Activated T-helper 9 cell treated with anti-CD3 and anti-CD28 coated beads, Interleukin-2, amount 50 U/mL, for 16 hours (primary cell): ENCODE measurements at places on chromosomes 3 and 15.

DNA sequence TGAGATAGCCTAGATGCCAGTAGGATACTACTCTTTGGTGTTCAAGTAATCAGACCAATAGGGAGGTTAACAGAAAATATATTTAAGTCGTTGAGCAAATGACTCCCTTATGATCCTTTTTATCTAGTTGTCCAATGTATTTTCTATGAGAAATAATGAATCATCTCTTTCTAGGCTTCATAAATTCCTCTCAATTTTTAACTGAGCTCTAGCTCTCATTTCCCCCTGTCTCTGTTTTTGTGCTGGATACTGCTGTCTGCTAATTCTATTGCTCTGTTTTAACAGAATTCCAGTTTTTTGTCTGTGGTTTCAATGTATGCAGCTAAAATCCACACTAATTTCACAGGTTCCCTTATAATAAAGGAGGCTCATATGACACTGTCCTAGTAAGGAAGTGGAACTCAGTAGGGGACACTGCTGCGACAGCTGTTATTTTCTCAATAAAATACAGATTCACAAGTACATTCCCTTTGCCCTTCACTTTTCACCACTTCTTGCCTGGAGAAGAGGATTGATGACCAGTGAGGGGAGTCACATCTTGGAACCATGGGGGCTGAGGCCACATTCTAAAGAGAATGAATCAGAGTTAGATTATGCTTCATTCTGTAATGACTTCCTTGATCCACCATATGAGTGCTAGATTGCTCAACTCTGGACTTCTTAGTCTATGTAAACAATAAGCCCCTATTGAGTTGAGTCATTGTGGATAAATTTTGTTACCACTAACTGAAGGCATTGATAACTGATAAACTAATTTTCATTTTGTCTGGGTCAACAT lies 558.7 kb upstream of the KCNMB2 start:
- DNase-seq = no peak

DNA sequence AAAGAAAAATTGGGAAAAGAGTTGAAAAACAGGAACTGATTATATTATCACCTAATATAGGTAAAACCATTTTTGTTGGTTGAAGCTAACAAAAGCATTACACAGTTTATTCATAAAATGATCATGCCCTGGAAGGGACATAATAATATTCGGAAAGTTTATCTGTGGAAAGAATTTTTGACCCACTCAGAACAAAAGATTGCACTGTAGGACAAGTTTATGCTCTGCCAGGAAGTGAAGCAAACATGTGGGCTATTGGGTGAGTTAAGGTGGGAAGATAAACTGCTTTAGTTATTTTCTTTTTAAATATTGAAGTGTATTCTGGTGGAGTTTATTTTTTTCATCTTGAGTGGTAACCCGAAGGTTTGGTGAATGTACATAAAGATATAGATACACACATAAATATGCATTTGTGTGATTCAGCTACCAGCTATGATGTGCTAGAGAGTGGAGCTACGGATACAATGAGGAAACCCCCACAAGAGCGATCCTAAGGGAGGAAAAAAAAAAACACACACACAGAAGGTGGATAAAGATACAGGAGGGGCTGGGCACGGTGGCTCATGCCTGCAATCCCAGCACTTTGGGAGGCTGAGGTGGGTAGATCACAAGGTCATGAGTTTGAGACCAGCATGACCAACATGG lies 506.4 kb upstream of the THBS1 start:
- DNase-seq = no peak

DNA sequence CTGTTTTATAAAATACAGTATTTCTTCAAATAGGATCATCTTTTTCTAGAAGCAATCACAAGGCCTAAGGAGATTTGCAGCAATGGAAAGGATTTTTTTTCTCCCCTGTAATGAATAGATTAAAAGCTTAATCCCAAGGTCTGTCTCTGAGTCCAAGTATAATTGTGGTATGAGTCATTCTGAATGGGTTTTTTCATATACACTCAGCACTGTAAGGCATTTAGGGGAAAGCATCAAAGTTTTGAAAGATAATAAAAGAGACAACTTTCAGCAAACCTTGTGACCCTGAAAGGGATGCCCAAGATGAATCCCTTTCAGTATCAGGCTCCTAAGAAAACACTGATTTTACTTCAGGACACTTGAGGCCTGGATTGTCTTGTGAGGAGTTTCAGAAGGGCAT lies 23.3 kb upstream of the LARS2 start:
- DNase-seq = no peak

GRCh38 chr15:25245801-25246622 lies 192.8 kb downstream of the UBE3A start:
- no peak for DNase-seq

DNA sequence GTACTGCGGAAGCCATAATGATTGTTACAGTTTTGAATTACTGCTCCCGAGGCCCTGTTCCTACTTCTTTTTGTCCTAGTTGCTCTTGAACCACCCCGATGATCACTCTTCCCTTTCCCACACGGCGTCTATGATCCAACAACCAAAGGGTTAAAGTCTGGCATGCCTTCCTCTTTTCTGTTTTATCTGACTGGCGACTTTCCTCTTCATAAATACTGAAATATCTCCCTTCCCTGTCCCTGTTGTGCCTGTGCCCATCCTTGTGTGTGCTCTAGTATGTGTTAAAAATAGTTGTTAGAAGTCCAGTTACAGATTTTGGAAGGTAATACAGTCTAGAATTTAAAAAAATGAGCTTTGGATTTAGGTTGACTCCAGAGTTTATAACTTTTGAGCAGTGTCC lies 83.6 kb downstream of the AKAP13 start:
- no peak for DNase-seq

DNA sequence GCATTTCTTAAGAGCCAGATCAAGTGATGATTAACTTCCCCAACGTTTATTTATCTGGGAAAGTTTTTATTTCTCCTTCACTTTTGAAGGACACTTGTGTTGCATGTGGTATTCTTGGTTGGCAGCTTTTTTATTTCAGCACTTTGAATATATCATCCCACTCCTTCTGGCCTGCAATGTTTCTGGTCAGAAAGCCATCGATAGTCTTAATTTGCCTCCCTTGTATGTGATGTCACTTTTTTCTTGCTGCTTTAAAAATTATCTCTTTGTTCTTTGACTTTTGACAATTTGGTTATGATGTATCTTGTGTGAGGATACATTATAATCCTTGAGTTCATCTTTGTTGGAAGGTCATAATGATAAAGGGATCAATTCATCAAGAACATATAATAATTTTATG lies 503.2 kb downstream of the OTOL1 start:
- DNase-seq = no peak

- DNase-seq = no peak
These were observed 66.3 kb downstream of the LPP start for GRCh38 chr3:188220097-188220788.

- DNase-seq = no peak
These were observed 116.1 kb downstream of the KLF13 start for GRCh38 chr15:31442699-31443111.

DNA sequence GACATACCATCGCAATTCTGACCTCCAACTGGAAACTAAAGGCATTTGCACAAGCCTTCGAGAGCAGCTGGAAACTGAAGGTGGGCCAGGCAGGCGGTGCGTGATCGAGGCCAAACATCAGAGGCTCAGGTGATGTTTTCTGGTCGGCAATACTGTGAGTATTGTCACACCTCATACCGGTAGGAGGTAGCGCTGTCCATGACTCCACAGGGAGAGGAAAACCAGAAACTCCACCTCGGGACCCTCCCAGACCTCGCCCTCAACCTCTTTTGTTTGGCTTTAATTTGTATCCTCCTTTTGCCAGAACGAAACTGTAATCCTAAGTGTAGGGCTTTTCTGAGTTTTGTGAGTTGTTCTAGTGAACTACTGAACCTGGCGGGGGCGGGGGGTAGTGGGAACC lies 43.6 kb downstream of the LDHAL6B start:
- no peak for DNase-seq

DNA sequence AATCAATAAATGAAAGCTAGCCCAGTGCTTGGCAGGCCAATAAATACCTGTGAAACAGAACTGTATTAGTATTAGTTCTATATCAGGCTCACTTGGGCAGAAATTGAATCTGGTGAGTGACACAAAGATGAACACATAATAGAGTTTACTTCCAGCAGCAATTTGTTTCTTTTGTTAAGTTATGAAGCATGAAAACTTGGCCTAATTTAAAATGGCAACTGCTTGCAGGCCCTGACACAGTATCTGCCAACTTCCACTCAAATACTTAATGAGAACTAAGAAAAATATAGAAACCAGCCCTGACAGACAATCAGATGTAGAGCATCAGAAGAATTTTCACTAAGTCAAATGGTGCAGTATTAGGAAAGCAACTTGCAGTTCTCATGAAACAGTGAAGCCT lies 37.6 kb upstream of the LRIG1 start:
- DNase-seq = no peak

DNA sequence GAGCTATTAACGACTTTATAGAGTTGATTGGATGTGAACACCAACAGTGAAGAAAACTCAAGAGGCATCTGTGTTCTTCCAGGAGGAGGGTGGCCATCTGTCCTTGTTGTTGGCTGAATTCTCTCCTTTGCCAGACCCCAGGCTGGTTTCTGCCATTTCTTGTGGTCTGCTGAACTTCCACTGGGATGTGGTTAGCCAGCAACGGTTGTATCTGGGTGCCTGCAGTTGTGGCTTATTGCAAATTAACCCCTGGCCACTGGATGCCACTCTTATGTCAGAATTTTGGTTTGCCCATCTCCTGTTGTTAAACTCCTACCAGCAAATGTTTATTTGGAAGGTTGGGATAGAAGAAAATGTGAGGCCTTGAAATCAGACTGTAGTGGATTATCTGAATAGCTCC lies 163.6 kb upstream of the TBC1D5 start:
- DNase-seq = no peak

DNA sequence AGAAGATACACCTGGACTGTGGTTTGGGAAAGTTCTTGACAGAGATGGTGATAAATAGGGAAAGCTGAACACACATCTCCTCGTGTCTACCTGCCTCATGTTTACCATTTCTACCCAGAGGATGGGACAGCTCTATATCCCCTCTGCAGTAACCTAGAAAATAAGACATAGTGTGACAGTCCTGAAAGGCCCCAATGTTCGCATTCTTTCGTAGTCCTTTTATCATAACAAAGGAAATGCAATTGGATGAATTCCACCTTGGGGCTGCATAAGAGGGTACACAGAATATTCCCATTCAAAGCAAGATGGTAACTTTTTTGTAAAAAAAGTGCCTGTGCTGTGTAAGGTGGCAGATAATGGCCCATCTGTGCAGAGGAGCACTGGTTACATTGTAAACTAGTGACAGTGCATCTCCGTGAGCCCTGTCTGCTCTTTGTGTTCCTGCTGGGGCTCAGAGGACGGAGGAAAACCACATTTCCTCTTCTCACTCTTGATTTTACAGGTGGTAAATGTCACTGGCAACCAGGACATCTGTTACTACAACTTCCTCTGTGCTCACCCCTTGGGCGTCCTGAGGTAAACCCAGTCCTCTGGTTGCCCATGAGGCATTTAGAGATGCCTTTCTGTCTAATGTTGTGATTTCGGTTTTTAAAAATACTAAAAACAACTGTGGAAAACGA lies 74.3 kb downstream of the SIDT1 start:
- DNase-seq = no peak

- peak; percentile 13 for DNase-seq
These were observed 753 bp downstream of the PLCH1 start for GRCh38 chr3:155744010-155744625.

GRCh38 chr3:37093481-37093880 lies 80.9 kb downstream of the LRRFIP2 start:
- DNase-seq = no peak

- no peak for DNase-seq
These were observed 111.9 kb downstream of the BCHE start for GRCh38 chr3:165725296-165725695.

DNA sequence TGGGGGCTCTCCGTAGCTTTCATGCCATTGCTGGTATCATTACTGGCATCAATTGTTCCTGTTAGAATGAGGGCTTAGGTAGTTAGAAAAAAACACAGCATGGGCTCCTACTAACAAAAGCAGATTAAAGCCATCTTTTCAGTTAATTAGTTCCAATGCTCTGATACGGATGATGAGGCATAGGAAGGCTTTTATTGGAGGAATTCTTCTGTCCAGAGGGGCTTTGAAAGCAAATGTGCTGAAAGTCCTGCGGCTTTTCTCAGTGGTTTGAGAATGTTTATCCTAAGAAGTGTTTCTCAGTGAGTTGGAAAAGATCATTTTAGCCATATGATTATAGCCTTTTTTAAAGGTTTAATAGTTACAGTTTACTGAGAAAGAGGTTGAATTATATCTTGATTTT lies 198.5 kb downstream of the THSD4 start:
- no peak for DNase-seq

- DNase-seq = no peak
These were observed 81.8 kb downstream of the NFKBIZ start for GRCh38 chr3:101931081-101931480.

DNA sequence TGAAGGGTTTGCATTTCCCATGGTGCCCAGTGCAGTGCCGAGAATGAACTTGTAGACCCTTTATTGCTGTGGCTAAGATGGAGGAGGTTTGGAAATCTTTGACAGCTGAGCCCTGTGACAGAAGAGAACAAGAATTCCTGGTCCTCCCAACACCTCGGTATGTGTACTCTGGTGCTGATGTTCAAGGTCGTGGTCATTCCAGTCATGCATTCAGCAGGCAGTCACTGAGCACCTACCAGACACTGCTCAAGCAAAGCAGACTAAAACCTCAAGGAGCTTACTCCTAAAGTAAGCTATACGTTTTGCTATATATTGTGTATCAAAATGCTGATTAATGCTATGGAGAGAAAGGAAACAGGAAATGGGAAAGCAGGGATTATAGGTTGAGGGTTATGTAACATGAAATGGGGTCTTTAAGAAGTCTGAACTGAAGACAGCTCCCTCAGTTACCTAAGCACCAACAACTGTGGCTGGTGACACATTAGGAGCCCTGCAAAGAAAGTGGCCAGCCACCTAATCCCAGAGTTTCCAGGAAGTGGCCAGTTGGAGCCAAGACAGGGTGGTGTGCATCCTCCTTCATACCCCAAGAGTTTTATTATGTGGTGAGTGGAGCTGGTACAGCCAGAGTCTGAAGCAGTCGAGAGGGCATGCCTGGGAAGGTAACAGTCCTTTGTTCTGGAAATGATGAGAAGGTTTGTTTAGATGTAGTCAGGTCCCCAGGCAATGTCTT lies 65.0 kb downstream of the CCNL1 start:
- DNase-seq = no peak

DNA sequence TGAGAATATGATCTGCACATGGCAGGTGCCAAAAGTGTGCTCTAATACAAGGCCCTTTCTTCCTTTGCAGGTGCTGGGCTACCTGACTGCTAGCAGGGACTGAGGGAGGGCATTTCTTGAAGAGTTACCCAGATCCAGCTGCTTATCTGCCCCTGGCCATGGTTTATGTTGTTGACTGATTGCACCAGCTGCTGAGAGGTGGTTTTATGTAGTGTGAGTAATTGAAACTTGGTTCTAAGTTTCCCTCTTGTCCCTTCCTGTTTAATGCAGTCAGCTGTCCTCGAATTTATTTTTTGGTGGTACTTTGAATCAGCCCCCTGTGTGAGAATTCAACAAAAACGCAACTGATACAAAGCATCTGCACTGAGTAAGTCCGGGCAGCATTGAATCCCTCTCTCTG lies 288.3 kb upstream of the C2CD4B start:
- no peak for DNase-seq
